ENCODE measurements at places on chromosomes 2 and 18.

GRCh38 chr2:205471776-205472175 lies 210.5 kb upstream of the NRP2 start:
- no peak for DNase-seq

DNA sequence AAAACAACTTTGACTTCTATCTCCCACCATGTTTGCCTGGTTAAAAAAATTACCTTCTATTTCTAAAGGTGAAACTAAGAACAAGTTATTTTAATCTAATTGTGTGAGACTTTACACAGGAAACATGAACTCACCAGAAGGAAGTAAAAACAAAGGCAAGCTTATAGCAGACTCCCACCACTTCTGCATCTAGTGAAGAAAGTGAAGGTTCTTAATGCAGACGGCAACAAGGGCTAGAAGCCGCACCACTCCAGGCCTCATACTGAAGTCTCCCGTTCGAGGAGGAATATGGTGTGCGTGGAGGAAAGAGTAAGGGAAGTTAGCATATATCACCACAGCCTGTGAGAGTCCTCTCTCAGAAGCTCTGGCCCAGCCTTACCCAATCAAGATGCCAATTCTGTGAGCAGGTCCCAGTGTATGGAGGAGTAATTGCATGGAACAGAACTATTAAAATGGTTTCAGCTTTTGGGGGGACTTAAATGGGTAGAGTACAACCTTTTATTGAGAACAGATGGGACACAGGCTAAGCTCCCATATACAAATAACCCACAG lies 958.7 kb downstream of the BCL11A start:
- DNase-seq = no peak

- no peak for DNase-seq
These were observed 259.7 kb downstream of the CDH19 start for GRCh38 chr18:66344227-66344626.

GRCh38 chr2:23199115-23199918 lies 185.7 kb upstream of the KLHL29 start:
- DNase-seq = no peak

- no peak for DNase-seq
These were observed 109.9 kb downstream of the ZNF236 start for GRCh38 chr18:76932026-76932819.

GRCh38 chr18:29161429-29161828 lies 984.5 kb upstream of the CDH2 start:
- DNase-seq = no peak

DNA sequence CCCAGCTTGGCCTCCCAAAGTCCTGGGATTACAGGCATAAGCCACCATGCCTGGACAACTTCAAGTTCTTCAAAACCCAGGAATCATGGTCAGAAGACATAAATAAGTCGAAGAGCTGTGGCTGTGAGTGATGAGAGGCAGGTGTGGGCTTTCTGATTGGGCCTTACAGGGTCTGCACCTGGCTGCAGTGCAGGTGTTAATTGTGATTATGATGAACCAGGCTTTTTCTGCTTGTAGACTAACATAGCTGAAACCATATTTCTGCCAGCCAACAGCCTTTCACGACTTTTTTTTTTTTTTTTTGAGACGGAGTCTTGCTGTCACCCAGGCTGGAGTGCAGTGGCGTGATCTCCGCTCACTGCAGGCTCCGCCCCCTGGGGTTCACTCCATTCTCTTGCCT lies 14.9 kb upstream of the DTNB start:
- DNase-seq = no peak

DNA sequence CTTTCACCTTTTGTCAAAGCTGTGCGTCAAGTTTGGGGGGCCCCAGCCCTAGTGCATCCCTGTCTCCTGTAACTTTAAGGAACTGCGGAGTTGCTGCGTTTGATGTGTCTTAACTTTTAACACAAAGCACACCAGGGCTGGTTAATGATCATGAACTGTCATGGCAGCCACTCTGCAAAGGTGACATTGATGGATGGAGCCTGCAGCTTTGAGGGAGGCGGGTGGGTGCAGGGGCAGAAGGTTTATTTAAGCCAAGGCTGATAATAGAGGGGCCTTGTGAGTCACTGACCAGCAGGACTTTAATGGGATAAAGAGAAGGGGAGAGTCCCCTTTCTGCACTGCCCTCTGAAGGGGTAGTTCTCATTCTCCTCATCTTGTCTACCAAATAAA lies 190.2 kb upstream of the GATA6 start:
- DNase-seq = no peak

DNA sequence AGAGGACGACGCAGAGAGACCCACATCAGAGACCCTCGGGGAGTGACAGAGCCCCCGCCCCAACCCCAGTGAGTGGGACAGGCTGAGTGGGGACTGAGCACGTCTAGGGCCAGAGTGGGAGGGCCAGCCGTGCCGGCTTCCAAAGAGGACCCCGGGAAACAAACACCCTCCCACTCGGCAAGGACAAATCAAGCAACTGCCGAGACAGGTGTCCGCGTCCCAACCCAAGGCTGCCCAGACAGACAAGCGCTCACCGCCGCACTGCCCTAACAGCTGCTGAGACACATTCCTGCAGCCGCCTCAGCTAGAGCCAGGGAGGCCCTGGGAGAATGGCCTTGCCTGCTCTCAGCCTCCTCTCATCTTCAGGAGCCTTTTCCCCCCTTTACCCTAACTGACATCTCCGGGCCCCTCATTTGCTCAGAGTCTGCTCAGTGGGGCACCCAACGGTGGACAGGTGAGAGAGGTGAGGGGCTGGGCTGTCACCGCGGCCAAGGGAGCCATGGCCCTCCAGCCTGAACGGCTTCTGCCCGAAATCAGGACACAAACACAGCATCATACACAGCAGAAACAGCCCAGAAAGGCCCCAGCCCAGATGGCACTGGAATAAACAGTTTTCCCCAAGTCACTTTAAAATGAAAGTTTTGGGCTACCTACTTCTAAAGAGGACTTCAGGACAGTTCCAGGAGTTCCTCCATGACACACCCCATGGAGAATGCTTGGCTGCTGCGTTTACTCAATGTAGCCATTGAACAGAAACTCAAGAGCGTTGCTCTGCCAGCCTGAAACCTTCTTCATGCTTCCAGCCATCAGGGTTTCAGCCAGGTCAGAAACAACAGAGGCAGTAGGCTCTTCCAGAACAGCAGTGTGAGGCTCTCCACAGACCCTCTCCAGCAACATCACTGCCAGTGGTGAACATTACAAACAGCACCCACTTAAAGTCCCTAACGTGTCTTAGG lies 23.6 kb downstream of the SLC66A2 start:
- DNase-seq = no peak

- DNase-seq = no peak
These were observed 248.4 kb downstream of the FHOD3 start for GRCh38 chr18:36545821-36546427.

- DNase-seq = no peak
These were observed 168.5 kb upstream of the KLF7 start for GRCh38 chr2:207334301-207334623.

DNA sequence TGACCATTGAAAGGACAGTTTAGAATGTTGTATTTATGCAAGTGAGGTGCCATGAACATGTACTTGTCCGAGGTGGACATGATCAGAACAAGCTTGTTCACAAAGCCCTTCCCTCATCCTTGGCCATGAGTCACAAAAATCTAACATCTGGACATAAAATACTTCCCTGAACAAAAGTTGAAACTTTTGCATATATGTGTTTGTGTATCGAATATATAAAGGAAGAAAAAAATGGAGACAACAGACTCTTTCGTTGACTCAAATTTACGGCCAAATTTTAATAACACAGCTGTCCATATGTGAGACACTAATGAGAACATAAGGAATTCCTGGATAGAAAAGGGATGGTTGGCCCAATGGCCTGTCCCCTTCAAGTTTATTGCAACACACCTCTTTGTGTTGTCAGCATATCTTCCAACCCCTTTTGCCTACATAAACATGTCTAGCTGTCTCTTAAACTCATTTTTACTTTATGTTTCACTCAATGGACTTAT lies 19.4 kb upstream of the ZEB2 start:
- DNase-seq = no peak

GRCh38 chr18:63480476-63480875 lies 3.7 kb downstream of the SERPINB5 start:
- DNase-seq = no peak

DNA sequence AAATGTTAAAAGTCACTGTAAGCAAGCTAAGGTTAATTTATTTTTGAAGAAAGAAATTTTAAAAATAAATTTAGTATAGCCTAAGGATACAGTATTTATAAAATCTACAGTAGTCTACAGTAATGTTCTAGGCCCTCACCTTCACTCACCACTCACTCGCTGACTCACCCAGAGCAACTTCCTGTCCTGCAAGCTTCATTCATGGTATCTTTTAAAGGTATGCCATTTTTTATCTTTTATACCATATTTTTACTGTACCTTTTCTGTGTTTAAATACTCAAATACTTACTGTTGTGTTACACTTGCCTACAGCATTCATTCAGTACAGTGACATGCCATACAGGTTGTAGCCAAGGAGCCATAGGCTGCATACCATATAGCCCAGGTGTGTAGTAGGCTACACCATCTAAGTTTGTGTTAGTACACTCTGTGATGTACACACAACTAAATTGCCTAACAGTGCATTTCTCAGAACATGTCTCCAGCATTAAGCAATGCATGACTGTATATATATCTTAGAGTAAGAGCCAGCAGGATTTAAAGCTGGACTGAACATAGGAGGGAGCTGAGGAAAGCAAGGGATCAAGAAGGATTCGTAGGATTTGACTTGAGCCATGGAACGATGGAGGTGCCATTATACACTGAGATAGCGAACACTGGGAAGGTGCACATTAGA lies 83.1 kb upstream of the KLF7 start:
- no peak for DNase-seq

DNA sequence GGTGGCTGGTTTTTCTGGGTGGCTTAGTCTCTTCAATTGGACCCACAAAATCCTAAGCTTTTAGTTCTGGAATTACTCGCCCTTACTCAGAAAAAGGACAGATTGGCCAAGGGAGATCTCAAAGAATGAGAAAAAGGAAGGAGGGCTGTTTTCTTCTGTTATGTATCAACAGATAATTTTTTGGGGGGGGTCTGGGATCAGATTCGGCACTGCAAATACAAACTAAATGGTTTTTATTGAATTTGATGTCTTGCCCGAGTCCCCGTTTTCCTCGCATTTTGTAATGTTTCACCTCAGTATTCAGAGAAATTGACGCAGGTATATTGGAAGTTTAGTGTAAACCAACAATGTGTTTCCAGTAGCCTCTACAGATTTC lies 762 bp downstream of the YIPF4 start:
- DNase-seq = no peak

- no peak for DNase-seq
These were observed 121.0 kb upstream of the STPG4 start for GRCh38 chr2:47276061-47276460.

GRCh38 chr18:13003466-13003896 lies 12.3 kb downstream of the CEP192 start:
- DNase-seq = peak; percentile 16

- DNase-seq = no peak
These were observed 17.9 kb upstream of the INPP4A start for GRCh38 chr2:98426771-98427170.

GRCh38 chr2:148548716-148549400 lies 95.7 kb upstream of the EPC2 start:
- no peak for DNase-seq

- peak; percentile 48 for DNase-seq
These were observed 51.8 kb downstream of the WDR7 start for GRCh38 chr18:56702946-56703345.

- DNase-seq = peak; percentile 11
These were observed 84.6 kb downstream of the RAB31 start for GRCh38 chr18:9792565-9793245.

- no peak for DNase-seq
These were observed 1255.2 kb downstream of the CNTNAP5 start for GRCh38 chr2:125280265-125280664.

- no peak for DNase-seq
These were observed 341.3 kb upstream of the DCC start for GRCh38 chr18:51998711-51999110.

GRCh38 chr2:41707790-41708451 lies 339.9 kb upstream of the PKDCC start:
- DNase-seq = no peak

- DNase-seq = no peak
These were observed 53.0 kb upstream of the GALNT3 start for GRCh38 chr2:165847001-165847400.

DNA sequence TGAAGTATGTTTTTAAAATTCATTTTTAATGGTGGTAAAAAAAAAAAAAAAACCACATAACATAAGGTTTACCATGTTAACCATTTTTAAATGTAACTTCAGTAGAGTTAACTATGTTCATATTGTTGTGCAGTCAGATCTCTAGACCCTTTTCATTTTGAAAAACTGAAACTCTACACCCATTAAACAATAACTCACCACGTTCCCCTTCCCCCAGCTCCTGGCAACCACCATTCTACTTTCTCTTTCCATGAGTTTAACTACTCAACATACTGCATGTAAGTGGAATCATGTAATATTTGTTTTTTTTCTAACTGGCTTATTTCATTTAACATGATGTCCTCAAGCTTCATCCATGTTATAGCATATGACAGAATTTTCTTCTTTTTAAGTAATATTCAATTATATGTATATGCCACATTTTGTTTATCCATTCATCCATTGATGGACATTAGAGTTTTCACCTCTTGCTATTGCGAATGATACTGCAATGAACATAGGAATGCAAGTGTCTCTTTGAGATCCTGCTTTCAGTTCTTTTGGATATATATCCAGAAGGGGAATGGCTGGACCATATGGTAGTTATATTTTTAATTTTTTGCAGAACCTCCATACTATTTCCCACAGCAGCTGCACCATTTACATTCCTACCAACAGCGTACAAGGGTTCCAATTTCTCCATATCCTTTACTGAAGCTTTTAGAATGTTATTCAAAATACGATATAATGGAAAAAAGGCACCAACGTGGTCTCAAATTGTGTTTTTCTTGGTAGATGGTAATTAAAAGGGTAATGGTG lies 91.0 kb downstream of the SPTBN1 start:
- no peak for DNase-seq

- DNase-seq = no peak
These were observed 268.0 kb upstream of the PARD3B start for GRCh38 chr2:204277226-204277625.

- no peak for DNase-seq
These were observed 57.2 kb downstream of the TACR1 start for GRCh38 chr2:75142081-75142480.

DNA sequence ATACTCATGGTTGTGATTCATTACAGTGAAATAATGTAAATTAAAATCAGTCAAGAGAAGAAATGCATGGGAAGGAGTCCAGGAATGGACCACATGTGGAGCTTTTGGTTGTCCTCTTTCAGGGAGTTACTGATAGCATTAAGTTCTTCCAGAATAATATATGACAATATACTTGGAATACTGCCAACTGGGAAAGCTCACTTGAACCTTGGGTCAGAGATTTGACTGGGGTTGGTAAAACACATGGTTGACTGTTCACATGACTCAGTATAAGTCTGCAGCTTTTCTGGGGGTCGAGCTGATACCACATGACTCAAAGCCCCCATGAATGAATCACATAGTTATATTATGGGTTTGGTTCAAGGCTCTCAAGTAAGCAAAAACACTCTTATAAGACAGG lies 1109.0 kb upstream of the CHAC2 start:
- no peak for DNase-seq

DNA sequence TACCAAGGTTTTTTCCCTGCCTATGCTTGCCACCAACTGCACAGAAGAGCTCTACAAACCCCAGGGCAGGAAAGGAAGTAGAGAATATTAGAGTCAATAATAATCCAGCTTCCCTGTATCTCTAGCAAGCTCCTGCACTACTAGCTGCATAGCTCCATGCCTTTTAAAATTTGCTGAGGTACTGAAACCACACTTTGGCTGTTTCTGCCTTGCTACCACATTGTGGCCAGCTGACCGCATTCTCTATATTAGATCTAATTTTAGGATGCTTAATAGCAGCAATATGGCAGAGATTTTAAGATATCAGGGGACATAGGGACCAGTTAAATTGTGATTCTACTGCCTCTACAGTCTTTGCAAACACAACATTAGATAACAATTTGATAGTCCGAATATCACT lies 534.6 kb downstream of the MBD2 start:
- no peak for DNase-seq

Data from CD4-positive, alpha-beta T cell treated with Interleukin-10 for 1 hour (primary cell).